ENCODE measurements at places on chromosomes 12 and 14. TPM values are rescaled to one million over a fixed set of nuclear protein-coding genes. Genes with fewer than 3 reads are reported as not detected.

Gene RNU4-1
- under 0.01 TPM for total RNA-seq

Gene RNASE1
- 108 TPM for total RNA-seq

Gene RIPK3
- total RNA-seq, result 21.4 TPM

Gene KRT83
- not detected for total RNA-seq
